ENCODE measurements at places on chromosomes 13 and 19. TPM values are rescaled to one million over a fixed set of nuclear protein-coding genes. Genes with fewer than 3 reads are reported as not detected.

DNA sequence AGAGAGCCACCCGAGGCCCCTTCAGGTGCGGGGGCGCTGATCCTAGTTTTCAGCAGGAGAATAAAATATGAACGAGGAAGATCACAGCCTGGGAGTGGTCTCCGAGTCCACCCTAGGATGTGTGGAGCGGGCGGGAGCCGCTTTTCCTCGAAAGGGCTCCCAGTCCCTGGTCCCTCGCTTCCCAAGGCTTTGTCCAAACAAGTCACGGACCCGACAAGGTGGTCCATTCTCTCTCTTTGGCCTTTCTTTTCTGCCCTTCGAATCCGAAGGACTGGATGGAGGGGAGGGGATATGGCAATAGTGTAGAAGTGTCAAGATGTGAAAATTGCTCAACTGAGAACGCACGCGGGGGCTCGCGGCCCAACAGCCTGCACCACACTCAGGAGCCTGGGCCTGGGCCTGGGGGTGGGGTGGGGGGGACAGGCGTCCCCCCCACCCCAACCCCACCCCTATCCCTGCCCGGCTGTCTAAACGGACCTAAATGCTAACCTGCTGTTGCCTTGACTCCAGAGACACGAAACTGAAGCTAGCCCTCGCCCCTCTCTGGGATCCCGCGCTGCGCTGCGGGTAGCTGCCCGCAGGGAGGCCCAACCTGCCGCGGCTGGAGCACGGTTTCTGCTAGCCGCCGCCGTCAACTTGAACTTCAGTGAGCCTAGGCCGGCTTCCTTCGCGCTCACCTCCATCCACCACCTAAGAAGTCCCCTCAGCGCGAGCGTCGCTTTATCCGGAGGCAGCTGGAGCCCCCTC is 7.1 kb downstream of the ZIC2 start:
- no peak for DNase-seq

DNA sequence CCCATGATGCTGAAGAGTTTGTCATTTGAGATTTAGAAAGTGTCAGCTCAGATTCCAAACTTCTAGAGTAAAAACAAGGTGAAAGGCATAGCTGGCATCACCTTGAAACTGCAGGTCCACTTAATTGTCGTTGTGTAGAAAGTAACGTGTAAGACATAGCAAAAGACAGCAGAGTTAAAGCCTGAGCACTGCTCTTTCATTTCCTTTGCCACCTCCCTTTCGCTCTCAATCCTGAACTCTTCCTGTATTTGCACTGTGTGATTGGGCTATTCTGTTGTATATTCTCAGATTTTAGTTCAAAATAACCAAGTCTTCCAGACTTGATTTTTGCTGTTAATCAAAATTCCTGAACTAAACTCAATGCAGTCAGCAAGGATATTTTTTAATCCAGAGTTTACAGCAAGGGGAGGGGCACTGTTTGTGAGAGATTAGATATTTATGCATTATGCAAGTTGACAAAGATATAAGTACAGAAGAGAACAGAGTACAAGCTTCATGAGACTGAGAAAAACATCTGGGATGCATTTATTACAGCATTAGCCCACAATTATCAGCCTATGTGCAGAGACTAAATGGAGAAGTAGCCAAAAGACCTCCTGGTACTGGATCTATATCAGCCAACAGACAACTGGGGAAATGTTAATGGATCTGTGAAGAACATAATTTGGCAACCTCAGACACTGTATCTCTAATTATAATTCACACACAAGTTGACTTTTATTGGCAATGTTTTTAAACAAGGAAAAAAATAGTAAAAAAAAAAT is 328.6 kb downstream of the SUCLA2 start:
- DNase-seq: no peak

GRCh38 chr13:113561417-113562084 is 23.0 kb upstream of the TFDP1 start:
- DNase-seq: no peak

GRCh38 chr19:15468675-15469512 is 4.5 kb upstream of the RASAL3 start:
- no peak for DNase-seq

DNA sequence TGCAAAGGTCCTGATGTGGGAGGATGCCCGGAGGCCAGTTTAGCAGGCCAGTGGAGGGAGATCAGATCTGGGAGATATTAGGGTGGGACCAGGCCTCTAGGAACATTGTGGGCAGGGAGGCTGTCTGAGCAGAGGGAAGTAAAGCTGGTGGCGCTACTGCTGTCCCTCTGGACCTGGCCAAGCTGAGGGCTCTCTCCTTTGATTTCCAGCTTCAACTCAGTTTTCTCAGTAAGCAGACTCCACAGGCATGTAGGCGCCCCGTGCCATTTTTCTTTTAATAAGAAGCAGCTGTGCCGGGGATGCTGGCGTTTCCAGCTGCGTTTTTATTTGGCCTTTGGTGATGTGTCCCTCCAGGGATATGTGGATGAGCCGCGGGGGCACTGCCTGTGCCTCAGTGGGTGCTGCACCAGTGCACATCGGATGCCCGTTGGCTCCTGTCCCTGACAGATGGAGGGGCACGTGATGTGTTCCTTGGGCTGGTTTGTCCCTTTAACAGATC is 6.7 kb downstream of the DNM2 start:
- no peak for DNase-seq

DNA sequence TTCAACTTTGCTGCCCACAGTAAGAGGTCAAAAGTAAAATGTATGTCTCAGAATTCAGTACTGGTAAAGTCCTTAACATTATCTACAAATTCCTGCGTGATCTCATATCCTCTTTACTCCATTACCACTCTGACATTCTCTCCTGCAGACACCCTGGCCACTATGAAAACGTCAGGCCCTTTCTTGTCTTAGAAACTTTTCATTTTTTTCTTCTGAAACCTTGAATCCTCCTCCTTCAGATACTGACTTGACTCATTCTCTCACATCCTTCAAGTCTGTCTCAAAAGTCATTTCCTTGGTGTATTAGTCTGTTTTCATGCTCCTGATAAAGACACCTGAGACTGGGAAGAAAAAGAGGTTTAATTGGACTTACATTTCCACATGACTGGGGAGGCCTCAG is 262.3 kb downstream of the POU4F1 start:
- DNase-seq: no peak

DNA sequence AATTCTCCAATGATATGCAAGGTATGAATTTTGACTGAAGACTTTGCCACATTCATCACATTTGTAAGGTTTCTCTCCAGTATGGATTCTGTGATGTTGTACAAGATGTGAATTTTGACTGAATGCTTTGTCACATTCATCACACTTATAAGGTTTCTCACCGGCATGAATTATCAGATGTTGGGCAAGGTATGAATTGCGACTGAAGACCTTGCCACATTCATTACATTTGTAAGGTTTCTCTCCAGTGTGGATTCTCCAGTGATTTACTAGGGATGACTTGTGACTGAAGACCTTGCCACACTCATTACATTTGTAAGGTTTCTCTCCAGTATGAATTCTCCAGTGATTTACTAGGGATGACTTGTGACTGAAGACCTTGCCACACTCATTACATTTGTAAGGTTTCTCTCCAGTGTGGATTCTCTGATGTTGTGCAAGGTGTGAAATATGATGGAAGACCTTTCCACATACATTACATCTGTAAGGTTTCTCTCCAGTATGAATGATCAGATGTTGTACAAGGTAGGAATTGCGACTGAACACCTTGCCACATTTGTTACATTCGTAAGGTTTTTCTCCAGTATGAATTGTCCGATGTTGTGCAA is 24.8 kb downstream of the ZNF83 start:
- no peak for DNase-seq

DNA sequence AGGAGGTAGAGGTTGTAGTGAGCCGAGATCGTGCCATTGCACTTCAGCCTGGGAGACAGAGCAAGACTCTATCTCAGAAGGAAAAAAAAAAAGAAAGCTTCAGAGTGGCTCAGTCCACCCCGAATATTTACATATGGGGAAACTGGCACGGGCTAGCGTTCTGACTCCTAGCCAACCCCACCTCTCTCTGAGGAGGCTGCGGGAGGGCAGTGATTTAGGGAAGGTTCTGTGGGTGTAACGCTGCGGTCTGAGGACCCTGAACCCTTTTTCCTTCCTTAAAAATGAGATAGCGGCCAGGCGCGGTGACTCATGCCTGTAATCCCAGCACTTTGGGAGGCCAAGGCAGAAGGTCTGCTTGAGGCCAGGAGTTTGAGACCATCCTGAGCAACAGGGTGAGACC is 5.0 kb downstream of the LRRC25 start:
- DNase-seq: peak; percentile 69

- no peak for DNase-seq
Measured at GRCh38 chr19:55383279-55384130, 587 bp downstream of the TMEM238 start.

DNA sequence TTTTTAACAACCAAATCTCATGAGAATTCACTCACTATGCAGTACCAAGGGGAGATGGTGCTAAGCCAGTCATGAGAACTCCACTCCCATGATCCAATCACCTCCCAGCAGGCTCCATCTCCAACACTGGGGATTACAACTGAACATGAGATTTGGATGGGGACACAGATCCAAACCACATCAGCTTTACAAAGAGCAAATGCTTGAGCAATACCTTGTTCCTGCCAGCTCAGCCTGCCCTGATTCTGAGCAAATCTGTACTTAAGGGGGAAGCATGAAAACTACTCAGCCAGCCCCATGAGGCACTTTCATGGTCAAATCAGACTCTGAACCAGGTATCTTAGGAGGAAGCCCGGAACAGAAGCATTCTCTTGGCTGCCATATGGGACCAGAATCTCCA is 259.9 kb downstream of the TBC1D4 start:
- DNase-seq: no peak

- DNase-seq: no peak
Measured at GRCh38 chr13:75391432-75392100, 90.4 kb downstream of the TBC1D4 start.

DNA sequence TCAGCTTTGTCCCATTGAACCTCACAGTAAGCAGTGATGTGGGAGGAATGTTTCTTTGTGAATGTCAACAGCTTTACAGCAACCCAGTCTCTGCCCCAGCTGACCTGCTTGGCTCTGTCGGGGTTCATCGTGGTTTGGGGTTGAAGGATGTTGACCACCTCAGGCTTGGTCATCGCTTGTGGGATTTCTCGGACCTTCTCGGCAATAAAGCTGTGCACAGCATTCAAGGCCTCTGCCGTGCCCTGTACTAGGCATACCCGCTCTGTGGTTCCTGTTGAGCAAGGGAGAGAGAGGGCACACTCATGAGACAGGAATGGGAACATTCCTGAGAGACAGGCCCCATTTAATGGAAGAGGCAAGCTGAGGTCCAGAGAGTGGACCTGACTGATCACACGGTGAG is 20.0 kb downstream of the NOVA2 start:
- DNase-seq: no peak

DNA sequence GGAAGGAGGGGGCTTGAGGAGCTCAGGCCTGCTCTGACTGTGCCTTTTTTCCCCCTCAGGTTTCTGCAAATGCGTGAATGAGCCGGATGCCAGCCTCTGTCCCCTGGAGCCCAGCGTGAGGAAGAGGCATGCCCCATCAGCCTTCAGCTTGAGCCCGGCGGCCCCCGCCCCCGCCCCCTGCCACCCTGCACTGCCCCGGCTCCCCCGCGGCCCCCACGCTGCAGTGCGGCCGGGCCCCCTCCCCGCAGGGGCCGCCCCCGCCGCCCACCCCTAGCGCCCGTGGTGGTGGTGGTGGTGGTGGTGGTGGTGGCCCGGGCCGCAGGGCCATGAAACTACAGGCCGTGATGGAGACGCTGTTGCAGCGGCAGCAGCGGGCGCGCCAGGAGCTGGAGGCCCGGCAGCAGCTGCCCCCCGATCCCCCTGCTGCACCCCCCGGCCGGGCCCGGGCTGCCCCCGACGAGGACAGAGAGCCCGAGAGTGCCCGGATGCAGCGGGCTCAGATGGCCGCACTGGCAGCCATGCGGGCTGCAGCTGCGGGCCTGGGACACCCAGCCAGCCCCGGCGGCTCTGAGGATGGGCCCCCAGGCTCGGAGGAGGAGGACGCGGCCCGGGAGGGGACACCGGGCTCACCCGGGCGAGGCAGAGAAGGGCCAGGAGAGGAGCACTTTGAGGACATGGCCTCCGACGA is 3.5 kb downstream of the ARID3A start:
- DNase-seq: no peak

- DNase-seq: no peak
Measured at GRCh38 chr13:76512721-76513145, 373.5 kb downstream of the KCTD12 start.

DNA sequence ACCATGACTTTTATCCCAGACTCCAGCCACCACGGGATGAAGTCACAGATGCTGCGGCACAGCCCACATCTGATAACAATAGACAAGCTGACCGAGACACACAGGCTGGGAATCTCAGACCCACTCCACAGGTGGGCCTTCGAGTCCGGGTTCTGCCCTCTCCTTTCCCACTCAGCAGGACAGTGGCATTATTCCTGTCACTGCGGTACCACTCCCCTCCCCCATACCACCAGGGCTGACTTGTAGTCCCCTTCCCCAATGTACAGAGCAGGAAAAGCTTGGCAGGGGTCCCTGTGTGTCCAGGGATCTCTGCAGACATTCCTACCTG is 179 bp upstream of the AMER2 start:
- no peak for DNase-seq

DNA sequence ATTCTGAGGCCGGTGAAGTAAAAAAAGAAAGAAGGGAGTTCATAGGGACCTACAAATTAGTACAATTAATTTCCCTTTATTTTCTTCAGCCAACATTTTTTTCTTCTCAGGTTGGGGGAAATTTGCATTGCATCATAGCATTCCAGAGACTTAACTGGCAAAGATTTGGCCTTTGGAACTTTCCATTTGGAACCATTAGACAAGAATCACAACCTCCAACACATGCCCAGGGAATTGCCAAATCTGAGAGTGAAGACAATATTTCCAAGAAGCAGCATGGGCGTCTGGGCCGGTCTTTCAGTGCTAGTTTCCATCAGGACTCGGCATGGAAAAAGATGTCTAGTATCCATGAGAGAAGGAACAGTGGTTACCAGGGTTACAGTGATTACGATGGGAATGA is 6.4 kb upstream of the ERCC5 start:
- no peak for DNase-seq

- no peak for DNase-seq
Measured at GRCh38 chr13:36454987-36455386, 22.7 kb downstream of the CCNA1 start.

The CNFN gene
- 3.6 TPM for total RNA-seq

The CPT1C gene
- total RNA-seq: 2.2 TPM

The PROSER3 gene
- total RNA-seq: 21.7 TPM

The MEX3D gene
- 21.3 TPM for total RNA-seq

The EID2B gene
- total RNA-seq: 4.2 TPM

The ZNF599 gene
- total RNA-seq: 6.1 TPM

The FAM124A gene
- total RNA-seq: 15.2 TPM

The KIR2DL4 gene
- 0.51 TPM for total RNA-seq

The ZSCAN18 gene
- 23.0 TPM for total RNA-seq

The PEAK3 gene
- total RNA-seq: 0.29 TPM

The KRTDAP gene
- total RNA-seq: not detected
